ENCODE measurements at places on chromosomes 4 and X. TPM values are rescaled to one million over a fixed set of nuclear protein-coding genes. Genes with fewer than 3 reads are reported as not detected.

The ANAPC4 gene
- total RNA-seq: 11.9 TPM

The BCORL1 gene
- 11.1 TPM for total RNA-seq

The NKX3-2 gene
- 0.14 TPM for total RNA-seq

The ETNPPL gene
- total RNA-seq: 0.05 TPM

The F11 gene
- total RNA-seq: not detected
